Left renal cortex interstitium (tissue), 4 donors: ENCODE measurements at places on chromosomes 13 and 19.

- DNase-seq = no peak
These were observed 880 bp upstream of the TMEM160 start for GRCh38 chr19:47049307-47049700.

- DNase-seq = no peak
These were observed 108.3 kb downstream of the SLITRK5 start for GRCh38 chr13:87779426-87779825.

DNA sequence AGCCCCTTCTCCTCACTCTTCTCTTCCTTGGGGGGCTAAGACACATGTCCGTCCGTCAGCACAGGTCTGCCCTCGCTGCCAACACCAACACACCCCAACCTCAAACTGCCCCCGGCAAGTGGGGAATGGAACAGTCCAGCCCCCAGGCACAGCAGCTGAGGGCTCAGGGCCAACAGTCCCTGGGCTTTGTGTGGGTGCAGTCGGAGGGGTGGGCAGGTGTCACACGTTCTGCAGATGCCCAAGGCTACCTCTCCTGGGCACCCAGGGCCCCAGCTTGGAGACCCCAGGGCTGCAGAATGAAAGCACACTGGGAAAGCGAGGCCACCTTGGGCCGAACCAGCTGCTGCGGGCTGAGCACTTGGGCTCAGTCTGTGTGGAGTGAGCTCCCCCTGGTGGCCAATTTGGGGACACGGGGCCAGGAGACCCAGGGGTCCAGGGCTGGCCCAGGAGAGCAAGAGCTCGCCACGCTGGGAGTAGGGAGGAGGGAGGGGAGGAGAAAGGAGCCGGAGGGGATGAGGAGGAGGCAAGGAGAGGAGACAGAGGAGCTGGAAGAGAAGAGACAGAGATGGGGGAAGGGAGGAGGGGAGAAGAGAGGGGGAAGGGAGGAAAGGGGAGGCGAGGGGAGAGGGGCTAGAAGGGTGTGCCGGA lies 14.0 kb upstream of the ATP8B3 start:
- no peak for DNase-seq

GRCh38 chr13:60924856-60925255 lies 490.8 kb downstream of the PCDH20 start:
- DNase-seq = no peak

DNA sequence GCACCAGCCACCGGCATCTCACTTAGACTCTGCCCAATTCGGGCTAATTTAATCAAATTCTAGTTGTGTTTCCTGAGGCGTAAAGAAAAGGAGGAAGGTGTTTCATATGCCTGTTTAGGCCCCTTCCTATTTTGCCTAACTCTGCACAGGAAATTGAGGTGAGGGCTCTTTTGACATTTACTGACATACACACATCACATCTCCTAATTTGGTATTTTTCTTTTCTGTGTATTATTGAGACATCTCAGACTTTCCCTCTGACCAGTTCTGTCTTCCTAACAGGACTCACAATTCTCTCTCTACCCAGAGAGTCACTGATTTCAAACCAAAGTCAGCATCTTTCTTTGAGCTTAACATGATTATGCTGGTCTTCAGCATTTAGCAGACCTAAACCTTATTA lies 7.9 kb downstream of the CEACAM3 start:
- no peak for DNase-seq

- DNase-seq = no peak
These were observed 1.1 kb downstream of the FOXO1 start for GRCh38 chr13:40665126-40666044.

DNA sequence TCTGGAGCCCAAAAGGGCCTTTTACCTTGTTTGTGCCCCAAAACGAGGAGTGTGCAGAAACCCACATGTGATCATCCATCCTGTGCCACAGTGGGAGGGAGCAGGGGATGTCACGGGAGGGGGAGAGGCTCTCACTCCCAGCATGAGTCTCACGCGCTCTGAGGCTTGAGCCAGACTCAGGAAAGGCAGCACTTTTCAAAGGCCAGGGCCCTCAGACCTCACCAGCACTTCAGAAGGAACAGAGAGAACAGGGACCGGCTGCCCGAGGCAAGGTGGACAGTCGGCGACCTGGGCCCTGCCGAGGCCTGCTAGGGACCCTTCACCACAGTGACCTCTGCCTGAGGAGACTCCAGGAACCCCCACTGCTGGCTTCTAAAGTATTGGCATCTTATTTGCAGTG lies 71.7 kb upstream of the WASF3 start:
- DNase-seq = no peak

DNA sequence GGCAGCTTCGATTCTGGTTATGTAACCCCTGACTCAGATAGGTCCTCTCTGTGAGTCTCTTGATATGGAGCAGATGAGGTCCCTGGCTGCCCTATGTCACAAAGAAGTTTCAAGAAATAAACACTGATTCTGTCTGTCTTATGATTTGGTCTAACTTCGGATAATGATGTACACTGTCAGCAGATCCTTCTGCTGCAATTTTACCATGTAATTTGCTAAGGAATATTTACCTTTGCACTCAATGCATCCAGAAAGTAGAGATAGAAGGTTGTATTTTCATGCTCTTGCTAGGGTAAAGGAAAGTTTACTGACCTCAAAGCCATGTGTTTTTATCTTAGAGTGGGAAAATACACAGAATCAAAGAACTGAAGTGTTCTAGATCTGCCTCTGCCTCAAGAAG lies 98.2 kb downstream of the KLF5 start:
- no peak for DNase-seq

DNA sequence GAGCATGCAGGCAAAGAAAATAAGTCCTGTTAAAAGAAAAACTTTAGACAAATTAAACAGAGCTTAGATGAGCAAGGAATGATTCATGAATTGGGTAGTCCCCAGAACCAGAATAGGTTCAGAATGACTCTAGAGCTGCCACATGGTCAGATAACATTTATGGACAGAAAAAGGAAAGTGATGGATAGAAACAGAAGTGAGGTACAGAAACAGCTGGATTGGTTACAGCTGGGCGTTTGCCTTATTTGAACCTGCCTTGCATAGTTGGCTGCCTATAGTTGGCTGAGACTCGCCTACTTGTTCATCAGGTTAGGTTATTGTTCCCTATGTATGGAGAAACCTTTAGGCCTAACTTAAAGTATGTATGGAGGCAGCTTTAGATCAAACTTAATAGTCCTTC lies 35.4 kb downstream of the WDFY2 start:
- no peak for DNase-seq

- DNase-seq = no peak
These were observed 2.7 kb downstream of the SLITRK1 start for GRCh38 chr13:83879431-83880171.
